CD4-positive, alpha-beta T cell treated with Interleukin-6 at 100 ng/mL for 8 hours (primary cell): ENCODE measurements at places on chromosomes 1 and 21.

DNA sequence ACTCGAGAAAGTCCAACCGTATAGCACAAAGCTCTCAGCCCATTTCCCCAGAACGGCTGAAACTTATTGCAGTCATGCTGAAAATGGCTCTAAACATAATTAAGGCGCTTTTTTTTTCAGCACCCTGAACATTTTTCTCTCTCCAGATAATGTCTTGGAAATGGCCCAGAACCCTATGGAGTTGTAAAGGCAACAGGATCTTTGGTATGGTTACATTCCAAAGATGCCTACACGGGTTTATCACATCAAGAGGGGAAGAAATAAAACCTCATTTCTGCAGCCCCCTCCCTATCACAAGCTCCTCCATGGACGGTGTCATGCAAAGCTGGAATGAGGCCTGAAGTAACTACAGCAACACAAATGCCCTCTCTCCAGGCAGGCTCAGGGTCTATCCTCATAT is 126.4 kb upstream of the GALNT2 start:
- no peak for DNase-seq

- DNase-seq = no peak
These were observed 95.0 kb upstream of the MROH9 start for GRCh38 chr1:170840371-170840770.

DNA sequence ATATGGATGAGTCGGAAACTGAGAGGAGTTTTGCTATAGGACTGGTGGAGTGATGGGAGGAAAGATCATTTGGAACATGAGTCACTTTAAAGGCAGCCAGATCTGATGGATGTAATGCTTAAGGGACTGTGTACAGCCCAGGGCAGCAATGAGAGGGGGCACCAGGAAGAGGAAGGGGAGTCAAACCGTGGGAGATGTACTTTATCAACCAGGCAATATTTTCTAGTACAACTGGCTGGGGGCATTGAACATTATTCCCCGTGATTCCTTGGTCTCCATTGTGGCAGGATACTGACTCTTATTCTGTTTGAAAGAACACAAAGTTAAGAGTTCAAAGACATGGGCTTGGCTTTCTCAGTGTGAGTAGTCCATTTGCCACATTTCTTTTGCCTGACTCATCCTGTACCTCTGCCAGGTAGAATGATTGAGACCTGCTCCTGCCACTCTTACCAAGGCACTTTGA is 268.2 kb upstream of the NR5A2 start:
- no peak for DNase-seq

GRCh38 chr21:41943851-41944250 is 10.0 kb downstream of the C2CD2 start:
- DNase-seq = no peak

DNA sequence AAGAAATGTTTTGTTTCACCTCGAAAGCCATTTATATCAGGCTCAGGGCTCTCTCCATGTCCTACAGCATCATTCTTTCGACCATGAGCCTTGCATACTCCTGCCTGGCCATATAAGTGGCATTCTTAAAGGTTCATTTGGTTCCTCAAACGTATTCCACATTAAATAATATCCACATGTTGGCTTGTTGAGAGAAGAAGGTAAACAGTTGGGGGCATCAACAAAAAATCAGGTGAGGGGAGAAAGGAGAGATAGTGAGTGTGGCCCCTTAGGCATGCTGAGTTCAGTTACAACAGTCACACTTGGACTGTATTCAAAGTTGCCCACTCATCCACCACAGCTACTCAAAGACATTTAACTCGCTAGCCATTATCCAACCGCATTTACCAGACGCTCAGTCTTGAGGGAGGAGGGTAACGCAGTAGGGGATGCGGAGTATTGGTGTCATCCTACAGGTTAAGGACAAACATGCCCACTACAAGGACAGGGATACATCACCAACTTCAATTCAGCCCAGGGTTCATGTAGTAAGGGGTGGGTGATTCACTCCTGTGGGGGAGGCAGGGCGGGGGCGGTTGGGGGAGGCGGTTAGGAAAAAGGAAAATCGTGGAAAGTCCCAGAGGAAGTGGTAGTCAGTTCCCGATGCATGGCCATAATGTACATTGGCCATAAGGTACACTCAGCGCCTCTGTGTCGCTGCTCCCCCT is 1.4 kb downstream of the ZNF697 start:
- DNase-seq = no peak

- DNase-seq = no peak
These were observed 53.6 kb downstream of the UBE2T start for GRCh38 chr1:202288177-202288576.

DNA sequence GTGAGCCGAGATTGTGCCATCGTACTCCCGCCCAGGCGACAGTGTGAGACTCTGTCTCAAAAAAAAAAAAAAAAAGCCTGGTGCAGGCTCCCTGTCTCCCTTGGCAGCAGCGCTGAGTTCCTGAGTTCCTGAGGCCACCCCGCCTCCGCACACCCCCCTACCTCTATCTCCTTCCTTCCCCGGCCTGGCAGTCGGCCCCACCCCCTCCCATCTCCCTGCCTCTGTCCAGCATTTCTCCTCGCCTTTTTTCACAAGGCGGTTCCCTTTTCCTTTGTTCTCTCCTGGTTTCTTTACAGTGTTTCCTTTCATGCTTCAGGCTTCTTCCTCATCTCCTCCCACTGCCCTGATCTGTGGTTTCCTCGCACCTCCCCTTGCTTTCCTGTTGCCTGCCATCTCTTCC is 2.7 kb downstream of the RORC start:
- no peak for DNase-seq

DNA sequence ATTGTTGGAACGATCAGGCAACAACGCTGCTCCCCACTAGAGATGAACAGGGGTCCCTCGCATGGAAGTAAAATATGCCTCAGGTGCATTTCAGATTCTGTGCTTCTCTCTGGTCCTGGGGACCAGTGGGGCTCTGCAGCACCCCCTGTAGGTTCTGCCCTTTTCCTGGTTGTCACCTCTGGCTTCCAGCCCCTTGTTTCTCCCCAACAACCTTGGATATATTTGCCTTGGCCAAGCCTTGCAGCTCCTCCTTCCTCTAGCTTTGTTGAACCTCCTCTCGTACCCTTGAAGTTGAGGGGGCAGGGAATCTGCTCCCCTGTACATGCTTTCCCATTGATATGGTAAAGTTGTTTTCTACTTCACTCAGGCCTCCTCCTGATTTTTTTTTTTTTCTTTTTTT is 5.4 kb upstream of the RGSL1 start:
- no peak for DNase-seq

DNA sequence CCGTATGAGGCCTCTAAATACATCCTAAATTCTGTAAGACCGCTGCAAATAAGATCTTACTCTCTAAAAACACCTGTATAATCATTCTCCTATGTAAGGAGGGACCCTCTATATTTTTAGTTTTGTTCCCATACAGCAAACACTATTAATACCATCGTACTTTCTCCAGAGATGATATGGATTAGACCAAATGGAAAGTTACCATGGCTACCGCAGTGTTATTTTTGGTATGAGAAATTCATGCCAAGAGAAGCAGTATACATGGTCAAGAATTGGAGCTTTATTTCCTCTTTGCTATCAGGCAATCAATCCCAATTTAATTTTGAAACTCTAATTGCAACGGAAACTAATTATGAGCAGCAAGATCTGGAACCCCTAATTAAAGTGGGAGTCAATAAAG is 70.0 kb downstream of the BCAR3 start:
- DNase-seq = no peak

- DNase-seq = no peak
These were observed 8.3 kb downstream of the PCP4L1 start for GRCh38 chr1:161266836-161267235.

GRCh38 chr1:181513786-181514297 is 30.5 kb downstream of the CACNA1E start:
- DNase-seq = no peak

DNA sequence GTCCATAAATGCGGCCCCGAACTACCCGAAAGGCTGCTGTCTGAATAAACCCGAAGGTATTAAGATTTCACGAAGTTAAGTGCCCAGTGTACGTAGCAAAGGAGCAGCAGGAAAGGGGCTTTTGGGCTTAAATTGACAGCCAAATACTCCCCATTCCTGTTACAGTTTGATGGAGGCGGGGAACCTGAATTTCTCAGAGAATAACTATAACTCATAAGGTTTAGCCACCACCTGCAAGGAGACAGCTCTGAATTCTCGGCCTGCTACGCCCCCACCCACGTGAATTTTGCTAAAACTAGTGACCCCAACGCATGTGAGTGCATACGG is 5.2 kb downstream of the GFI1 start:
- no peak for DNase-seq

- DNase-seq = no peak
These were observed 804.4 kb downstream of the BRINP3 start for GRCh38 chr1:189673217-189673616.

GRCh38 chr1:186139115-186139514 is 235.9 kb downstream of the TPR start:
- no peak for DNase-seq

DNA sequence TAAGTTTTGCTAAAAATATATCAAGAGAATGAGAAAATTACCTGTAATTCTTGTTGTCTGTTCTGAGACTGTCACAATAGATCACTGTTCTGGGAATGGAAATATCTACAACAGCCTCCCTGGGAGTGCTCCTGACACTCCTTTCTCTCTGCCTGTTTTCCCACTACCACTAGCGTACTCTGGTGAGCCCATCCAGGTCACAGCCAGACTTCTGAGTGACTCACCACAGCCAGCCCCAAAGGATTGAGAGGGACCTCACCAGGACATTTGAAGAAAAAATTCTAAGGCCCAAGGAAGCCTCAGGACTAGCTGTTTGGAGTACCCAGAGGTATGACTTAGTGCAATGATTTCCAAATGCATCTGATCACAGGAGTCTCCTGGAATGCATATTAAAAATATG is 39.0 kb upstream of the TADA1 start:
- DNase-seq = no peak
